ENCODE measurements at places on chromosomes 4 and X.

DNA sequence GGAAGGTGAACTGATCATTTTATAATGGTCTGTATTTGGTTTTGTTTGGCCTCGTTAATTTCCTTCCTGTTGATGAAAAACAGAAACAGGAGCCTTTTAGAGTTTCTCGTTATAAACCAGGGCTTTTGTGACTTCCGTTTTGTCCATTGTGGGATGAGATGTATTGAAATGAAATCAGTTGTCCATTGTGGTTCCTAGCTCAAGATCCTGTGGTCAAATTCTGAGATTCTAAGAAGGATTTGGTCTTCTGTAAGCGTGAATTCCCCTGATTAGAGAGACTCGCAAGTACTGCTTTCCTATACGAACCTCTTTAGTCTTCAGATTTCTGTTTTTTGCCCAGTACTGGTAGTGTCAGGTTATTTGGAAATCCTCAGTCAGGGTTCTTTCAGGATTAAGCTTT is 101.7 kb downstream of the RAPGEF2 start:
- DNase-seq = no peak

- DNase-seq = no peak
Observed at GRCh38 chr4:114226968-114227760, 247.7 kb upstream of the ARSJ start.

GRCh38 chr4:141328560-141329173 is 108.0 kb downstream of the ZNF330 start:
- DNase-seq = peak; percentile 5

DNA sequence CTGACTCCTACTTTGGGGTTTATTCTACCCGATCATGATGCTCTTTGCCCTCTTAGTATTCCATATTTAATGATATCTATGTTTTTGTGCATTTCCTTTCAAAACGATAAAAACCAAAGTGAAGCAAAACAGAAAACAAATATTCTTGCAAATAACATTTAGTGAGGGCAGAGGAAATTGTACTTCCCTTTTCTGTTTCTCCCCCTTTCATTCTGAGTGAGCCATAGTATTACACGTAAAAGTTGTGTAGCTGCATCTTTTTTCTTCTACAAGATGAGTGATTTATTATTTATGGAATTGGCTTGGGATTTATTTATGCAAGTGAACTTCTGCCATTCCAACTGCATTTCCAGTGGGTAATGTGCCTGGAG is 109.9 kb downstream of the AFF2 start:
- no peak for DNase-seq

DNA sequence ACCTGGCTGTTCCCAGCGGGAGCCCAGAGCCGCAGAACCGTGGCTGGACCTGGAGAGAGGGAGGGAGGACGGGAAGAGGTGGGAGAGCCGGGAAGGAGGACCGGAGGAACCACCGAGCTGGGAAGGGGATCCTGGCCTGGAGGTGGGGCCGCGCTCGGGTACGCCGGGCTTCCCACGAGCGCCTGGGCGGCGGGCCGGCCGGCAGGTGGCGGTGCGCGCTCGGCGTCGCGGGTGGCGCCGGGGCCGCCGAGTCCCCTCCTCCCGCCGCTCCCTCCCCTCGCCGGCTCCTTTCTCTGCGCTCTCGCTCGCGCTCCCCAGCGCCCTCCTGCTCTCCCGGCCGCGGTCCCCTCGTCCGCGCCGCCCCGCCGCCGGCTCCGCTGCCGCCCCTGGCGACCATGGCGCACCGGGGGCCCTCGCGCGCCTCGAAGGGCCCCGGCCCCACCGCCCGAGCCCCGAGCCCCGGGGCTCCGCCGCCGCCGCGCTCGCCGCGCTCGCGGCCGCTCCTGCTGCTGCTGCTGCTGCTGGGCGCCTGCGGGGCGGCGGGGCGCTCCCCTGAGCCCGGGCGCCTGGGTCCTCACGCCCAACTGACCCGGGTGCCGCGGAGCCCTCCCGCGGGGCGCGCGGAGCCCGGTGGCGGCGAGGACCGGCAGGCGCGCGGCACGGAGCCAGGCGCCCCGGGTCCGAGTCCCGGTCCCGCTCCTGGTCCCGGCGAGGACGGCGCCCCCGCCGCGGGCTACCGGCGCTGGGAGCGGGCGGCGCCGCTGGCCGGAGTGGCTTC is at the start of gene SORCS2:
Gene SORCS2 (plus strand): TSS at position 287 of the 778 bp plus-strand sequence.
- DNase-seq = no peak

DNA sequence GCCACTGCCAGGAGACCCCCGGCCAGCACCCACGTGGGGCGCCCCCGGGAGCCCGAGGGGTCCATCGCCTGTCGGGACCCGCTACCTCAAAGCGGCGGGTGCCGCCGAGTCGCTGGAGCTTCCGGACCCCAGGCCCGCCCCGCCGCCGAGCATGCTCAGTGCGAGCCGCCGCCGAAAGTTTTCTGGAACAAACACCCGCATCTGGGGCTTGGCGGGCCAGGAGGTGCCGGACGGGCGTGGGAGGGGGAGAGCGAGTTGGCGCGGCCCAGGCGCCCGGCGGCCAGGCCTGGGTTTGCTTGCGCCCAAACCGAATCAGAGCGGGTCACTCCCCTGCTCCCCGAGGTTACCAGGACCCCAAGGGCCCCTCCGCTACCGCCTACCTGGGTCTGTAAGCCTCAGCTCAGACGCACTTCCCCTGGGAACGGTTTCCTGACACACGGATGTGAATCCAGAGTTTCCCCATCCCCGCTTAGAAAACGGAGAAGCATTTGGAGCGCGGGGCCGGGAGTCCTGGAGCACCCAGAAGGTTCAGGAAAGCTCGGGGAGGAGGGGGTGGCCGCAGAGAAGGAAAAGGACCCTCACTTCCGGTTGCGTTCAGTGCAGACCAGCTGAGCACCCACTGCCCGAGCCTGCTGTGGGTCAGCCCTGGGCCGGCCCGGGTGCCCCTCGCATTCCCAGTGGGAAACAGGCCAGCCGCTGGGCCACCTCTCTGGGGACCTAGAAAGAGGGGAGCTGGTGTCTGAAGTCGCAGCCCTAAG is at the start of gene EVC2:
Gene EVC2 (minus strand): TSS at position 111 of the 758 bp plus-strand sequence. CDS start 46 bp downstream, at position 65.
- DNase-seq = no peak

DNA sequence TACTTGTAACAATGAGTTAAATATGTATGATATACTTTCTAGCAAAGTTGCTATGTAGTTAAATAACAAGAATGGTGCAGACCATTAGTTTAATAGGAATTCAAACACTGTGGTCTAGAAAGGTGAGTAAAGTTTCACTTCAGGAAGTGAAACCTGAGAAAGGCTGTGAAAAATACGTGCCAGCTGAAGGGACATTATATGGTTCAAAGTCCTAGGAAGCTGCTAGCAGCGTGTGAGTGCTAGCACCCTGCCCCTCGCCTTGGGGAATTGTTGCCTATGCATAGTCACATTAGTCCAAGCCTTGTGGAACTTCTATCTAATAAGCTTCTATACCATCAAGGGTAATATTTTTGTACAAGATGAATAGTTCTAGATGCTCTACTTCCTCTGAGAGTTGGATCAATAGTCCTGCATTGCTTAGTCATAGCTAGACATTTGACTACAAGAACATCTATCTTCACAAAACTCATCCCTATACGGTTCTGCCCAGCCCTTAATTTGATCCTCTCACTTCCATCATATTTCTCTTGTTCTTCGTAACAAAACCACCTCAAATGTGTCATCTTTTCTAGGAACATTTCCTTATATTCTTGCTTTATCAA is 45.8 kb upstream of the ARSJ start:
- DNase-seq = no peak

GRCh38 chr4:145954924-145955339 is 16.3 kb upstream of the ZNF827 start:
- no peak for DNase-seq

DNA sequence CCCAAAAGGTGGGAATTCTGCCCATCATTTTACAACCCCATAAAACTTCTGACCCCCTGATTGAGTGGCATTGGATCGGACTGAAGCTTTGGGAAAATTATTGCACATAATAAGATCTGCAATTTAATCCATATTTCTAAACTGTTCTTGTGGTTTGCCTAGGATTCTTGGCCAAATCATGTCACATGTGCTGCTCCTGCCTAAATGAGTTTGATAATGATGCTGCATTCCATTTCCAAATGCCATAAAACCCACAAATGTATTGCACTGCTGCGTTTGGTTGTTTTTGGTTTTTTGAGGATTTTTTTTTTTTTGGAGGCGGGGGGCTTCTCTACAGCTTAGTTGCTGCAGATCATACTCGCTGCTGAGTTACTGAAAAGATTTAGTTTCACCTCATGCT is 153.6 kb downstream of the QDPR start:
- DNase-seq = no peak

- DNase-seq = no peak
Observed at GRCh38 chr4:10762561-10762960, 78.0 kb upstream of the CLNK start.

- no peak for DNase-seq
Observed at GRCh38 chr4:32748498-32748897, 2028.3 kb downstream of the PCDH7 start.
